Fibroblast of the aortic adventitia (primary cell): ENCODE measurements at places on chromosomes 6 and 20.
A peak's percentile ranks its signal among the peaks of the same experiment; 100 is the strongest.

DNA sequence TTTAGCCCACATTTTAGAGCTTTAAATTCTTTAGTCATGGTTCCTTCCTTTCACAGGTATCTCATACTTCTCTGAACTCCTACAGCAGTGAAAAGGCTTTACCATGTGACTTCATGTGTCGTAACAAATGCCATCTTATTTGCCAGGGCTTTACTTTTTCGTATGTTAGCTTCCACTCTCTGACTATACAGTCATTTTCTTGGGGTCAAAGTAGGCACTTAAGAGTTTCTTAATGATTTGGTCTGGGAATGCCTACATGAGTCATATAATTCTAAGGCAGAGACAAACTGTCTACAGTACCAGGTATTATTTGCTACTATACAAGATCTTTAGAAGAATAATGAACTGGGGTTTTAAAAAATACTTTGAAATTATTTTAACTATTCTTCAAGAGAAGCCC, 15.0 kb downstream of the RAB23 start:
- DNase-seq, result peak; percentile 26

- peak; percentile 47 for DNase-seq
These were observed 132.7 kb downstream of the EDN1 start for GRCh38 chr6:12422848-12423247.

- peak; percentile 92 for DNase-seq
These were observed 82.3 kb upstream of the CD83 start for GRCh38 chr6:14035071-14035847.

GRCh38 chr6:38640216-38640909, 634 bp upstream of the BTBD9 start:
- DNase-seq, result peak; percentile 17

DNA sequence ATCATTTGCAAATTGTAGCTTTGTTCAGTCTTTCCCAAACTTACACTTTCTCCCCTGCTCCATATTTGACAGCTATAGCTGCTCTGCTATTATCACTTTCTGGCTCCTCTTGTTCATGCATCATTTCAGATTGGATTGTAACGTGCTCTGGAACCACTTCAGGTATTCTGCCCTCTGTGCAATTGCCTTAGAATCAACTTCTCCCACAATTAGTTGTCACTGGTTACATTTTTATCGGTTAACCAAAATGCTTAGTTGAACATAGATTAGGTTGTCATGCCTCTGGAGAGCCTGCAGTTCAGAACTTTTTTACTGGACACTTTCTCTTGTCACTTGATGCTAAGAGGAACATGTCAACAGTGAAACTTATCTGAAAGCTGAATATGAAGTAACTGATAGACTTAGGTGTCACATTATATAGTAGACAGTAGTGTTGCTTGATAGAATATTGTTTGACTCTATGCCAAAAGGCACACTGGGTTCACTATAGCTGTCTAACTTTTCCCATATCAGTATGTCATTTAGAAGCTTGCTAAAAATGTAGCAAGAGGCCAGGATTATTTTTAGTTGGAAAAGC, 127.7 kb upstream of the PTPRK start:
- no peak for DNase-seq

GRCh38 chr6:33861722-33862121, 57.9 kb upstream of the MLN start:
- DNase-seq, result no peak

DNA sequence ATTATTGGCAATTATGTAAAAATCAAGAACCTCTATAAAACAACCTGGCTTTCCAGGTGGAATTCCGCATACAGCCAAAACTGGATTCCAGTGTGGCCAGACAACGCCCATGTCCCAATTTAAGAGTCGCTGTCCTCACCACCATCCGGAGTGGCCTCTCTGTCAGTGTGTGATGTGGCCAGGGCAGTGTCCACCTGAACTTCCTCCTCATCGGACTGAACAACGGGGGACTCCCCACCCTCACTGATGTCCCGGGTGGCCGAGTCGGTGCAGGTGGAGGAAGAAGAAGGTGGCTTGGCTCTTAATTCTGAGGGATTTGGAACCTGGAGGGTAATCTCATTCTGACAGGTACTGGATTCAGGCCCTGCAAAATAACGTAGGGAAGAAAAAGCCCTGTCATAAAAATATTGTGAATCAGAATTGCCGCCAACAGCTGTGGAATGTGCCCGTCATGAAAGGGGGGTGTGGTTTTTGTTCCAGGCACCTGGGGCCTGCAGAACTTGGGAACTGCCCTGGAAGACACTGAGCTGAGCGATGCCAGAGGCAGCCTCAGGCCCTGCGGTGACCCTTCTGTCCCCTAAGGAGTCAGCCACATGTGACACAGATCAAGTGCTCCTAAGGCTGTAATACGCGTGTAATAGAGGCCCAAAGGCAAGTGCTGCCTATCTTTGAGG, 139.8 kb downstream of the DTNBP1 start:
- DNase-seq, result no peak

GRCh38 chr20:55174635-55175034, 699.2 kb downstream of the DOK5 start:
- DNase-seq, result no peak

DNA sequence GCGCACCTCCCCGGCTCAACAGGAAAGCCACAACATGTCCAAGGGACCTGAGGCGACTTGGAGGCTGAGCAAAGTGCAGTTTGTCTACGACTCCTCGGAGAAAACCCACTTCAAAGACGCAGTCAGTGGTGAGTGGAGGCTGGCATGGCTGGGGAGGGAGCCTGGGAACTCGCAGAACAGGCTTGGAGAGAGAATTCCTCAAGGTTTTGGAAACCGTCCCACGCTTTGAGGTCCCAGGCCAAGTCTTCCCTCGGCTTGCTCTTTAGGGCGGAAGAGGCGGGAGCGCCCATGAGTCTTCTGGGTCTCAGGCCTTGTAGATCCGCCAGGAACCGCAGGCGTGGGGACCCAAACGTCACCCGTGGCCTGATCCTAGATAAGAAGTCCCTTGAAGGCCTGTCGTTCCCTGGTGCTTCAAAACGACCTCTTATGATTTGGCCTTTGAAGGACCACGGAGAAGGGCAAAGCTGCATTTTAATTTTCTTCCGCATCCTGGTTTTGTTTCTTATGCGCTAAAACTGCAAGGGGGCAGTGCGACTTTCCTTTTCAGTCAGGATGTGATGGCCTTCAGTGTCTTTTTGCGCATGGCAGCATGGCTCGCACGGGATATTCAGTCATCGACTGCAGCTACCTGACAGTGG, 2.0 kb downstream of the LAMP5 start:
- DNase-seq, result peak; percentile 14

GRCh38 chr6:24032896-24033688, 92.9 kb upstream of the NRSN1 start:
- no peak for DNase-seq

DNA sequence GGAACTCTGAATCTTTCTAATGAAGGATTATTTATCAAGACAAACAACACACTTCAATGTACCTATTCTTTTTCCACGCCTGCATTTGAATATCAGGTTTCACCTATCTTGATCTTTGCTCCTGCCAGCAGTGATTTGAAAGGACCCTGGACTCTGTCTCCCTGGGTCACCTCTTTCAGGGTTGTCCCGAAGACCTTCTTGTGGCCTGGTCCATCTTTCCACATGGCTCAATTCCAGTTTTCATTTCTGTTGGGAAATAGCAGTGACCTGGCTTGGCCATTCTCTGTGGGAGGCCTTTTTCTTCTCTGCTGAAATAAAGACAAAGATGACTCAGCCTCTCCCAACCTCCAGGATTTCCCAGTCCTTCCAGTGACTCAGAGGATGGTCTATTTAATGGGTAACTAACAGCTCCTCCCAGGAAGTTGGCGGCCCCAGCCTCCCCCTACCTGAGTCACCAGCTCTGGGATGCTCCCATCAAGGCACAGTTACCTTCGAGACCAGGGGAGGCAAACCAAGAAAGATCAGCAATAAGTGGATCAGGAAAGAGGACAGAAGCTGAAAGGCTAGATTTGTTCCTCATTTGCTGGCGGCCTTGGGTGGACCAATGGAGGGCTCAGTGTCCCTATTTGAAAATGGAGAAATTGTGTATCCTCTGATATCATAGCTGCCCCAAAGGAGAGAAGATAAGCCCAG, 120.2 kb upstream of the RNF24 start:
- DNase-seq, result peak; percentile 98

DNA sequence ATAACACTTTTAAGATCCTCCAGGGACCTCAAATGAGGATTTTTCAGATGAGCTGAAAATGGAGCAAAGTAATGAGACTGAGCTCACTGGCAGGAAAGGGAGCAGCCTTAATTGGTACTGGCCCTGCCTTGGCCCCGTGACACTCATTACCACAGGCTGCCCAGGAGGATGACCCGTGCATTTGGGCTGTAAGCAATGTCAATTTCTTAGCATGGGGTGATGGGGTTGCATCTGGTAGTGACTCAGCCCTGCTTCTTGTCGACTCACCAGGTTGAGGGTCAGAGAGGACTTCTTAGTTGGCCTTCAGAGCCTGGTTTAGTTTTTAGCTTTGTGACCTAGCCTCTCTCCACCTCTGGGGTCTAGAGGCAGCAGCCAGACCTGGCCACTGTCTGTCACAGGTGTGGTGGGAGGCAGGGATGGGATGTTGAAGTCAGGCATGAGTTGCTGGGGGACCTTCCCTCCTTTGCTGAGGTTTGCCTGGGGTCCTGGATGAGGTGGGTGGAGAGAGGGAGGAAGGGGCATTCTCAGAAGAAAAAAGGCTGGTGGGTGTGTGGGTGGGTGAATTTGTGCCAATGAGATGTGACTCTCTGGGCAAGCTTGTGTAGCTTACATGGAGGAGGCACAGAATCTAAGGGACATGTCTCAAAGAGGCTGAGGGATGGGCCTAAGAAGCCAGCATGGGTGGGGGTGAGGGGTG, 25.9 kb upstream of the EPB41L1 start:
- DNase-seq, result peak; percentile 74
